ENCODE measurements at places on chromosomes 4 and X. TPM values are rescaled to one million over a fixed set of nuclear protein-coding genes. Genes with fewer than 3 reads are reported as not detected.

SOD3 gene
- total RNA-seq: 5.0 TPM

ADH4 gene
- total RNA-seq: not detected

EPHA5 gene
- 0.06 TPM for total RNA-seq

GRCh38 chrX:43718081-43718480, 62.0 kb downstream of the MAOA start:
- DNase-seq: no peak
- no peaks in the 10 kb centered on the region for H3K27me3 ChIP-seq
- no peak overlapping the region for H3K4me3 ChIP-seq
- no peak overlapping the region for H3K27ac ChIP-seq
- H3K36me3 ChIP-seq: no peaks in the 10 kb centered on the region

DNA sequence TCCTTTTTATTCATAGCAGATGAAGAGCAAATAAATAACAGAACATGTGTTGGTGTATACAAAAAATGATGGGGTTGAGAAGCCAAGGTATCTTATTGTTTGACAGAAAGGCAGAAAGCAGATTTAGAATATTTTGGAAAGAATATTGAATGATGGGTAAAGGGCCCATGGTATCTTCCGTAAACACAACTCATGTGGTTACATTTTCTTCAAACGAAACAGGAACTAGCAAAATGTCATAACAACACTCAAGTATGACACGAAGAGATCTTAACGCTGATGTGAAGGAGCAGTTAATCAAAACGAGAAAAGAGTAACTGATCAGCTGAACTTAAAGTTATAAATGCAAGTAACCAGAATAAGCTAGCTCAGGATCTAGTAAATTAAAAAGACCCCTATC, 195.7 kb upstream of the GK2 start:
- DNase-seq: no peak
- no peaks in the 10 kb centered on the region for H3K27me3 ChIP-seq
- no peaks in the 10 kb centered on the region for H3K36me3 ChIP-seq
- no peak overlapping the region for H3K27ac ChIP-seq
- no peak overlapping the region for H3K4me3 ChIP-seq

DNA sequence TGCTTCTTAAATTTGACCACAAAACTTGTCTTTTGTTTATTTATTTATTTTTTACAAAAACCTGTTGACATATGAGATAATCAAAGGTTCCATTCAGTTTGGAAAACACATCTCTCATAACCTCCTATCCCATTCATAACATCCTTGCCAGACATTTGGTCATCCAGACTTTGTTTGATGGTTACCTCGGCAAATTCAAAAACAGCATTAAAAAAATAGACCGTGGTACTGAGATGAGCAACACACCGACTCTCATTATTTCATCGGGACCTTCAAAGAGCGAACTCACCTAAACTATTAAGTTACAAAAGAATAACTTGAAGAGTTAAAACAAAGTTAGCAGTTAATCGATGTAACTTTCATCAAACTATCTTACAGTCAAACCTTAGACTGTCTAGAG, 85.8 kb upstream of the RPS6KA3 start:
- no peak overlapping the region for H3K4me3 ChIP-seq
- DNase-seq: no peak
- no peaks in the 10 kb centered on the region for H3K4me1 ChIP-seq
- H3K27me3 ChIP-seq: no peaks in the 10 kb centered on the region
- H3K27ac ChIP-seq: no peak overlapping the region

GRCh38 chr4:183248201-183248600, 71.9 kb downstream of the CLDN22 start:
- H3K27ac ChIP-seq: no peak overlapping the region
- H3K4me3 ChIP-seq: no peak overlapping the region
- no peaks in the 10 kb centered on the region for H3K4me1 ChIP-seq
- no peak for DNase-seq

- no peaks in the 10 kb centered on the region for H3K27me3 ChIP-seq
- DNase-seq: no peak
- H3K4me1 ChIP-seq: no peaks in the 10 kb centered on the region
- H3K27ac ChIP-seq: no peak overlapping the region
These were observed 34.6 kb downstream of the WDR1 start for GRCh38 chr4:10082047-10082446.
